ENCODE measurements at places on chromosomes 16 and 17.

GRCh38 chr17:46772475-46773220 is 45.8 kb downstream of the WNT3 start:
- DNase-seq, result no peak

DNA sequence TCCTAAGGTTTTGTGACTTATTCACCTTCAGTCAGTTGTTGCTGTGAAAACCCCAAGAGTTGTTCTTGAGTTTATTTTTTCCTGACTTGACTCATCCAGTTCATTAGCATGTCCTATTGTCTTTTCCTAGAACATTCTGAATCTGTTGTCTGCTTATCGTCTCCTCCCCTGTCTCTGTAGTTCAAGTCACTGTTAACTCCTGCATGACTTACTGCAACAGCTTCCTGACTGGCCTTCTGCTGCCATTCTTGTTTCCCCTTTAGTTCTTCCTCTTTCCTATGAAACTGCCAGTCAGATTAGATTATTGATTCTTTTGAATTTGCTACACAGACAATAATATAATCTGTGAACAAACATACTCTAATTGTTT is 161.5 kb downstream of the FTO start:
- DNase-seq, result no peak

DNA sequence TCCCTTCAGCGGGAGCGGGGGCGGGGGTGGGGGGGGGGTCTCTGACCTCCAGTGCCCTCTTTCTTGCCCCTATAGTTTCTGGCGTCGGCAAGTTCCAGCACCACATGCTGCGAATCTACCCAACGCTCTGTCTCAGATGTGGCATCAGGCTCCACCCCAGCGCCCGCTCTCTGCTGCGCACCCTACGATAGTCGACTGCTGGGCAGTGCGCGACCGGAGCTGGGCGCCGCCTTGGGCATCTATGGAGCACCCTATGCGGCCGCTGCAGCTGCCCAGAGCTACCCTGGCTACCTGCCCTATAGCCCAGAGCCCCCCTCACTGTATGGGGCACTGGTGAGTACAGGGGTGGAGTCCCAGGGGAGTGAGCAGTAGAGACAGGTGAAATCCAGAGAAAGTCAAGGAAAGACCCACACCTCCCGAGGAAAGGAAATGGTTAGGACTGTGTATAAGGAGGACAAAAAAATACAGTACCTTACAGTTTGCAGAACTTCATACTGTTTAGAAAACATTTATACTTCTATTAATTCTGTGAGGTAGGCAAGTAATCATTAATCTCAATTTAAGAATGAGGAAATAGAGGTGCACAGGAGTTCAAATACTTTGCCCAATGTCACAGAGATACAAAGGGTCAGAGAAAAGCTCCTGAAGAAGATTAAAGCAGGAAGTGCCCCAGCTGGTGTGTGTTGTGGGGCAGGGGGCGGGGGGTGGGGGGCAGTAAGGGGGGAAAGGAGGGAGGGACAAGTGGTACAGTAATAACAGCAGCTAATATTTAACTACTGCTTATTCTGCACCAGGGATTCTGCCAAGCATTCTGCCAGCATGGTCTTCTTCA is 2.5 kb downstream of the IRX6 start:
- DNase-seq, result no peak

- no peak for DNase-seq
Measured at GRCh38 chr17:31802502-31802901, 56.5 kb downstream of the COPRS start.

- DNase-seq, result no peak
Measured at GRCh38 chr16:89407282-89407924, 83.0 kb downstream of the ANKRD11 start.

- no peak for DNase-seq
Measured at GRCh38 chr17:7043182-7043496, 753 bp downstream of the SLC16A11 start.

DNA sequence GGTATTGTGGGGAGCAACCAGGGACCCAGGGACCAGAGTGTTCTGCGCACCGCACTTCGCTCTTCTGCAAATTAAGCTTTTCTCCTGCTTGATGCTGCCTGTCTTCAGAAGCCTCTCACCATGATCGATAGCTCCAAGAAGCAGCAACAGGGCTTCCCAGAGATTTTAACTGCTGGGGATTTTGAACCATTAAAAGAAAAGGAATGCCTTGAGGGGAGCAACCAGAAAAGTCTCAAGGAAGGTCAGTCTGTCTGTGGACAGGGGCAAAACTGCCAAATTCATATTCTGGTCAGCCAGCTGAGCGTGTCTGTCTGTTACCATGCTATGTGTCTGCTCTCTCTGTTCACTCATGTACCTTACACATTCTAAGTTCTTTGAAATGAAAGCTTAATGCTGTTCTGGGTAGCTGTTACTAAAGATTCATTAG is 115.7 kb downstream of the MRTFB start:
- no peak for DNase-seq

DNA sequence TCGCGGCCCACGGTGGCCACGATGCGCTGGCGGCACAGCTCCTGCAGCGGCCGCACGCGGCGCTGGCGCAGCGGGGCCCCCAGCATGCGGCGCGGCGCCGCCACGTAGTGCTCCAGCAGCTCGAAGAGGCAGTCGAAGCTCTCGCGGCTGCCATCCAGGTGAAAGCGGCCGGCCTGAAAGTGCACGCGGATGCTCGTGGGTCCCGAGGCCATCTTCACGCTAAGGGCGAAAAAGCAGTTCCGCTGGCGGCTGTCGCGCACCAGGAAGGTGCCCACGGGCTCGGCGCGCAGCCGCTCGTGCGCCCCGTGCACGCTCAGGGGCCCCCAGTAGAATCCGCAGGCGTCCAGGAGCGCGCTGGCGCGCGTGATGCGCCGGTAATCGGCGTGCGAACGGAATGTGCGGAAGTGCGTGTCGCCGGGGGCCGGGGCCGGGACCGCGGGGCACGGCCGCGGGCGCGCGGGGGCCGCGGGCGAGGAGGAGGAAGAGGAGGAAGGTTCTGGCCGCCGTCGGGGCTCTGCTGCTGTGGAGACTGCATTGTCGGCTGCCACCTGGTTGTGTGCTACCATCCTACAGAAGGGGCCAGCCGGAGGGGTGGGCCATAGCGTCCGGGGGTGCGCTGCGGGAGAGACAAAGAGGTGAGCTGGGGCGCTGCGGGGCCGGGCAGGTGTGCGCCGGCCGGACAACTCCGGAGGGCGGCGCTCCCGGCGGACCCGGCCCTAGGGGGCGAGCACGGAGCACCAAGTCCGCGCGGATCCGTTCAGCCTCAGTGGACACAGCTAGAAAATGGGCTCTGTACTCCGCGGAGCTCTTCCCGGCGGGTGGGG is 879 bp downstream of the SOCS1 start:
- DNase-seq, result no peak

- DNase-seq, result no peak
Measured at GRCh38 chr17:58311429-58311894, 17.1 kb downstream of the TSPOAP1 start.

DNA sequence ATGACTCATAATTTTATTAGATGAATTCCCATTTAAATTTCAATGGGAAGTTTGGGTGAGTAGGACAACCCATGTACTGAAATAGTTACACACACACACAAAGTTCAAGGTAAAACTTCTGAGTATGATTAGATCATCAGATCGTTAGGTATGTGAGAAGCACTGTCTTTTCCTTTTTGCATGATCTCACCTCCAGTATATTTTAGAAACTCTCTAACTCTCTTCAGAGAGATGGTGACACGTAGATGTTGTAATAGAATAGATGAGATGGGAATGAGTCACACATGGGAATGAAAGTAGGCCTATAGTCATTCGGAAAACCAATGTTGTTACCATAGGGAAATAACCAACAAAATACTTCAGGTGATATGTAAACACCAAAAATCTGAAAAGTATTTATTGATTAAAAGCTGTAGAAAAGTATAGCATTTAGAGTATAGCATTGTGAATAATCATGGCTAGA is 22.2 kb downstream of the KRT23 start:
- DNase-seq, result no peak

GRCh38 chr16:79602628-79603014 is 2.1 kb upstream of the MAF start:
- no peak for DNase-seq

- DNase-seq, result no peak
Measured at GRCh38 chr16:59214455-59214854, 480.3 kb upstream of the GOT2 start.

GRCh38 chr17:81291662-81292061 is 3.4 kb downstream of the SLC38A10 start:
- DNase-seq, result peak; percentile 3

DNA sequence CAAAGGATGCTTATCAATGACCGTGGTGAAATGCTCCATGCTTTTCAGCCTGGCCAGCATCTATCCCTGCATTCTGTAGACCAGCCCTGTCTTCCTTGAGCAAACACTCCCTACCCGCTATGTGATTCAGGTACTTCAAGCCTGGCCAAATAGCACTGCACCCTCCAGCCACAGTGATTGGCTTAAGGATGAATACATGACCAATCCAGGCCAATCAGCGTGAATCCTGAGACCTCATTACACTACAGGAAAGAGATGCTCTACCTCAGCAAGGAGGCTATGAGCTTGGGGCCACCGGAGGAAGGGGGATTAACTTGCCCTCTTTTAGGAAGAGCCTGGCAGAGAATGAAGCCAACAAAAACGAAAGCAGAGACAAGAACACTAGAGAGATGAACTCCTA is 162.5 kb downstream of the ZNF423 start:
- DNase-seq, result no peak
